PC-9 (cell line): ENCODE measurements at places on chromosomes 13 and 19.
A peak's percentile ranks its signal among the peaks of the same experiment; 100 is the strongest.

DNA sequence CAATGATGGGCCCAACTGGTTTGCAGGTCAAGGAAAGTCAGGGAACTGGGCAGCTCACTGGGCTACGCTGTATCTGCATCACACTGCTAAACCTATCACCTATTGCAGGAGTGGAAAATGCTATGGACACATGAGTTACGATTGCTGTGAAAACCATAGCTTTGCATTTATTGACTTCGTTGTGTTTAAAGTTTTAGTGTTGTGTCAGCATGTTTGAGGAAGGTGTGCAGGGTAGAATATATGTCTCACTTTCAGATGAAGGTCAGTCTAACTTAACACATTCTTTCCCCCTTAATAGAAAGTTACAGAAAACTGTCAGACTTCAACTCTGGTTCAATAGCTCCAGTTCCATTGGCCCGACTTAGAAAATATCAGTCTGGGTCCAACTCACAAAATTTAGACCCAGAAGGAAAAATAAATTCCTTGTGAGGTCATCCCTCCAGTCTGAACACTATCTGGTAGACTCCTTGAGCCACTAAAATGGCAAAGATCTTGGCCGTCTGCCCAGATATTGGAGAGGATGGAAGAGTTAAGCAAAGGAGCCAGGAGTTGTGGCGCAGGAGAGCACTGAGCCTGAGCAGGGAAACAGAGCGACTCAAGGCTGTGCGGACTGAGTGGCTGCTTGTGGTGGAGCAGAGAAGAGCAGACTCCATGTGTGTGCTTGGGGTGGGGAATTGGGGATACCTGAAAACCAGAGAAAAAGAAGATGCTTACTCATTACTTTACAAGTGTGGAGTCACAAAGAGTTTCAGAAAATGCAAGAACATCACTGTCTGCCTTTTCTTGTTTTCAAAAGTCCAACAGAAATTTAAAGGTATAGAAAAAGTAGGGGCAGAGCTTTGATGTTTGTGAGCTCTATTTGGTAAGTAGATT, 518.5 kb downstream of the FGF9 start:
- DNase-seq: no peak

DNA sequence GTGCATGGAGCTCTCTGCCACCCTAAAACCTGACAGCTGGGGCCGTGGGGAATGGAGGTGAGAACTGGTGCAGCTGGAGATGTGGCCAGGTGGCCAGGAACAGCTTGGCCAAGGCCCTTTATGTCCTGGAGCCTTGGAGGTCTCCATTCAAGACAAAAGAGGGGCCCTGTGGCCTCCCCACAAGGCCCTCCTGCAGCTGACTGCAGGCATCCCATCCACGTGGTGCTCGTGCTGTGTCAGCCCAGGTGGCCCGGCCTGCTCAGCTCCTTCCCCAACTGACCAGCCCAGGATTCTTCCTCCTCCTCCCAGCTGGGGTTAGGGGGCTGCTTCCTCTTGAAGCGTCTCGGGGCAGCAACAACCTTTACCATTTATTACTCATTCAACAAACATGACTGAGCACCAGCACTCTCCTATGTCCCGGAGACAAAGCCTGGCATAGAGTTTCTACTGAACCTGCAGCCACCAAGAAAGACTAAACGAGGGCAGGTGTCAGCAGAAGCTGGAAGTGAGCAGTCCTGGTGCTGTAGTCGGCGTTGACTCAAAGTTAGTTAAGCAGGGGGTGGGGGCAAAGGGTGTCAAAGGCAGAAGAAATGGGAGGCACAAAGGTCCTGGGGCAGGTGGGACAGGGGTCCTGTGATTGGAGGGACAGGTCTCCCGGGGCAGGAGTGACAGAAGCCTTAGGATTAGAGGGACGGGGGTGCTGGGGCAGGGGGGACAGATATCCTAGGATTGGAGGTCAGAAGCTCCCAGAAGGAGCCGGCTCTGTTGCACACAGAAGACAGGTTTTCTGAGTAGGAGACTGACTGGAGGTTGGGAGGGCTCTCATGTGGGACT, 23.3 kb upstream of the C13orf46 start:
- DNase-seq: peak; percentile 65

- DNase-seq: no peak
These were observed 14.8 kb downstream of the TSC22D1 start for GRCh38 chr13:44561351-44561750.

- no peak for DNase-seq
These were observed 27.9 kb downstream of the UGGT2 start for GRCh38 chr13:96025283-96025682.

GRCh38 chr19:345320-345879, 804 bp upstream of the MIER2 start:
- DNase-seq: no peak

DNA sequence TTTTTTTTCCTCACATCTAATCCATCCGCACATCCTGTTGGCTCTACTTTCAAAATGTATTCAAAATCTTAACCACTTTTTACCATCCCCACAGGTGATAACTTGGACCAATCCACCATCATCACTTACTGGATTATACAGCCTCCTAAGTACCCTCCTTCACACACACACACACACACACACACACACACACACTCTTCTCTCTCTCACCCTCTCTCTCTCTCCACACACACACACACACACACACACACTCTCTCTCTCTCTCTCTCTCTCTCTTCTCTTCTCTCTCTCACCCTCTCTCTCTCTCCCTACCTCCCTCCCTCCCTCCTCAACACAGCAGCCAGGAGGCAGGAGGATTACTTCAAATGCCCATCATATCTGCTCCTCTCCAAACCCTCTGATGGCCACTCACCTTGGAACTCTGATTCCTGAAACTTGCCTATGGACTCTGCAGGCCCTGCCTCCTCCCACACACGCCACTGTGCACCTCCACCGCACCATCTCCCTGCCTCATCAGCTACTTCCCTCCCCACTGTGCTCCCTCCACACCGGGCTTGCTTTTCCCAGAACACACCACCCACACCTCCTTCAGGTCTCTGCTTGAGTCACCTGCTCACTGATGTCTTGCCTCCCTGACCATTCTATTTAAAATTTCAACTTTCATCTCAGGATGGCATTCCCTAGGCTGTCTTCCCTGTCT, 39.7 kb downstream of the RCBTB2 start:
- no peak for DNase-seq
